ENCODE measurements at places on chromosomes 2 and 18. TPM values are rescaled to one million over a fixed set of nuclear protein-coding genes. Genes with fewer than 3 reads are reported as not detected.
A peak's percentile ranks its signal among the peaks of the same experiment; 100 is the strongest.

DNA sequence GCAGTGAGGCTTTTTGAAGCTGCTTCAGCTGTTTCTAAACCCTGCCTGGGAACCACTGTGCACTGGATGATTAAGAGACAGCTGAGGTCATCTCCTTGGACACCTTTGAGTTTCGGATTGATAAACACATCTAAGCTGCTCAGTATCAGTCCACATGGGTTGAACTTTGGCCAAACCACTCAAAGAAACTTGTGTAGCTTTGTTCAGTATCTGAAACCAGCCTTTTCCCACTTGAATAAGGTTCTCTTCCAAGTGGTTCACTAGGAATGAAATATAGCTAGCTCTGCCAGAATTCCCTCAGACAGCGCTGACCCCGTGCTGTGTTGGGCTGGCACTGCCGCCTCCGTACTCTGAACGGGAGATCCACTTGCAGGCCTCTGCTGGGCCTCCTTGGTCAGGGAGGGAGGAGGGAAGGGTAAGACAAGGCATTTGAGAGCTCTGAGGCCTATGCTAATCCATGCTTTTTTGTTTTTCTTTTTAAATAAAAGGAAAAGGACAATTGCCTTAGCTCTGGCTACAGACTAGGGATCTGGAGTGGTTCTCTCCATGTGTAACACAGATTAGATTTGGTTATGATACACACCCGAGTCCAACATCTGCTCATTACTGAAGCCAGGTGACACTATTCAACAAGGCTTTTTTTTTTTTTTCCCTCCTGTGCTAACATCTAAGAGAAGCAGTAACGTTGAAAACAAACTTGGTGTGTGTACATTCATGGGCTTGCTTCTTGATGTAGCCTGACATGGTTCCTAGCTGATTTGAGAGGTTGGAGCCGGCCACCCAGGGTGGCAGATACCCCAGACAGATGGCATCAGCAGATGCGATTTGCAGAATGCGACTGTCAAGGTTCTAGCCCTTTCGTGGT is 67.7 kb downstream of the NCK2 start:
- DNase-seq, result peak; percentile 64

The BMP10 gene
- not detected for polyA plus RNA-seq

- no peak for DNase-seq
These were observed 2.4 kb downstream of the TMEM185B start for GRCh38 chr2:120220756-120221155.

DNA sequence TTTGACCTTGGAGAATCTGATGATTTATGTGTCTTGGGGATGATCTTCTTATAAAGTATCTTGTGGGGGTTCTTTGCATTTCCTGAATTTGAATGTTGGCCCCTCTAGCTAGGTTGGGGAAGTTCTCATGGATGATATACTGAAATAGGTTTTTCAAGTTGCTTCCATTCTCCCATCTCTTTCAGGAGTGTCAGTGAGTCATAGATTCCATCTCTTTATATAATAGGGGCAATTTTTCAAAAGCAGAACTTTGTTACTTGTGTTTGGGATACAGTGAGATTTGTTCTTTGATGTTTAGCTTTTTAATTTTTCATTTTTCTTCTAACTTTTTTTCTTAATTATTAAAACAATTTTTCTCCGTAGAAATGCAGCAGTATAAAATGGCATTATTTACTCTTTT is 19.4 kb downstream of the TMEM87B start:
- no peak for DNase-seq

The AKAIN1 gene
- 5.4 TPM for polyA plus RNA-seq

The SERPINB13 gene
- not detected for polyA plus RNA-seq

The FOSL2 gene
- 92.8 TPM for polyA plus RNA-seq

DNA sequence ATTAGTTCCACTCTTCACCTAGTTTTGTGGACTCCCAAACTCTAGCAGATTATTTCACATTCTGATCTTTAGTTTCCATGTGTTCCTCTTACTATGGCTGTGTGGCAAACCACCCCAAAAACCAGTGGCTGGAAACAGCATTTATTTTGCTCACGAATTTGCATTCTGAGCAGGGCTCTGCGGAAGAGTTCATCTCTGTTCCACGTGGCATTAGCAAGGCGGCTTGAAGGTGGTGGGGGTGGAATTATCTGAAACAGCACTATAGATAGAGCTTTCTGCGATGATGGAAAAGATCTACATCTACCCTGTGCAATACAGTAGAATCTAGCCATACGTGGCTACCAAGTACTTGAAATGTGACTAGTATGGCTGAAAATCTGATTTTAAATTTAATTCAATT is 5.9 kb downstream of the TWSG1 start:
- DNase-seq, result no peak
